Naive thymus-derived CD4-positive, alpha-beta T cell (primary cell): ENCODE measurements at places on chromosomes 13 and 19. TPM values are rescaled to one million over a fixed set of nuclear protein-coding genes. Genes with fewer than 3 reads are reported as not detected.
A peak's percentile ranks its signal among the peaks of the same experiment; 100 is the strongest.

Gene MAP3K10
- 18.7 and 22.3 TPM in 2 replicates for total RNA-seq

Gene SPINT2
- 38.7 TPM for total RNA-seq

Gene CYP4F11
- not detected for total RNA-seq

Gene MUC16
- not detected for total RNA-seq

Gene BLOC1S3
- 13.7 and 16.3 TPM in 2 replicates for total RNA-seq

Gene KIR3DL1
- total RNA-seq, result not detected in 2 replicates

DNA sequence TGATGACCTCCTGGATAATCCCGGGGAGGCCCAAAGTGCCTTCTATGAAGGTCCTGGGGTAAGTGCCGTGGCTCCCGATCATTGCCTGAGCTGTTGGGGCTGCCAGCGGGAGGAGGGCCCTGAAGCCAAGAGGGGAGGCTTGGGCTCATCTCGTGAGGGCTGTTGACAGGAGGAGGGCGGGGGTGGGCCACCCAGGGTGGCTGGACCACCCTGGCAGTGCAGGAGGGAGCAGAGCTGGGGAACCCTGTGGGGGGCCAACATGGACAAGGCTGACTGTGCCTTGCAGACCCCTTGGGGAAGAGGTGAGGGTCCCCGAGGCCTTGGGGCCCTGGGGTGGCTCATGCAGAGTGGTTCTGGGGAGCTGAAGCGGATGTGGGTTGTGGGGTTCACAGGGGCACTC, 37.4 kb upstream of the EHD2 start:
- DNase-seq, result no peak

DNA sequence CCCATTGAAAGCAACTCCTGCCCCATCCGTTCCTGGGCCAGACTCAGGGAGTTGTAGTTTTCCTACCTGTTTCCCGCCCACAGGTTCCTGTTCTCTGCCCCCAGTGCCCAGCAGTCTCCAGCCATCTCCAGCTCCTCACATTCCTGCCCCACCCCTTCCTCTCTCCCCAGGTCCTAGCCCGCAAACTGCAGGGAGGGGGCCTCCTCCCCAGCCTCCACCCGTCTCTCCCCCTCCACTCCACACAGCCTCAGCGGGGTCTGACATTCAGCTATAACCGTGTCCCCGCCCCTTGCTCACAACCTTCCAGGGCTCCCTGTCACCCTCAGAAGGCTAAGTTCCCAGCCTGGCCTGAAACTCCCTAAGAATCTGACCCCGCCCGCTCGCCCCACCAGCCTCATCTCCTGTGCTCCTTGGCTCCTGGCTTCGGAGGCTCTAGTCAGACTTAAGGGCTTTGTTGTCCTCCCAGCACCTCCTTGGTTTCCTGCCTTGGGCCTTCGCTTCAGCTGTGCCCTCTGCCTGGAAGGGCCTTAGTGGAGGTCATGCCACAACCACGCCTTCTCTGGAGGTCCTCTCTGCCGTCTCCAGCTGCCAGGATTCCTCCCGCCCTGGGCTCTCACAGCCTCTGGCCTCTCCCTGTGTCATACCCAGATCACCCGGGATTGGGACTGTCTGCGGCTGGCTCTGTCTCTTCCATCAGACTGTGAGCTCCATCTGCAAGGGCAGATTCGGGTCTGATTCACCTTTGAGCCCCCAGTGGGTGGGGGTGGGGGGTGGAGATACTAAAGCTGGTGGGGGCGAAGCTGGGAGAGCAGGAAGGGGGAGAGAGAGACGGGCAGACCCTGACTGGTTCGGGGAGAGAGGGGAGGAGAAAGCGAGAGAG, 5.1 kb upstream of the SPACA6 start:
- DNase-seq, result no peak

DNA sequence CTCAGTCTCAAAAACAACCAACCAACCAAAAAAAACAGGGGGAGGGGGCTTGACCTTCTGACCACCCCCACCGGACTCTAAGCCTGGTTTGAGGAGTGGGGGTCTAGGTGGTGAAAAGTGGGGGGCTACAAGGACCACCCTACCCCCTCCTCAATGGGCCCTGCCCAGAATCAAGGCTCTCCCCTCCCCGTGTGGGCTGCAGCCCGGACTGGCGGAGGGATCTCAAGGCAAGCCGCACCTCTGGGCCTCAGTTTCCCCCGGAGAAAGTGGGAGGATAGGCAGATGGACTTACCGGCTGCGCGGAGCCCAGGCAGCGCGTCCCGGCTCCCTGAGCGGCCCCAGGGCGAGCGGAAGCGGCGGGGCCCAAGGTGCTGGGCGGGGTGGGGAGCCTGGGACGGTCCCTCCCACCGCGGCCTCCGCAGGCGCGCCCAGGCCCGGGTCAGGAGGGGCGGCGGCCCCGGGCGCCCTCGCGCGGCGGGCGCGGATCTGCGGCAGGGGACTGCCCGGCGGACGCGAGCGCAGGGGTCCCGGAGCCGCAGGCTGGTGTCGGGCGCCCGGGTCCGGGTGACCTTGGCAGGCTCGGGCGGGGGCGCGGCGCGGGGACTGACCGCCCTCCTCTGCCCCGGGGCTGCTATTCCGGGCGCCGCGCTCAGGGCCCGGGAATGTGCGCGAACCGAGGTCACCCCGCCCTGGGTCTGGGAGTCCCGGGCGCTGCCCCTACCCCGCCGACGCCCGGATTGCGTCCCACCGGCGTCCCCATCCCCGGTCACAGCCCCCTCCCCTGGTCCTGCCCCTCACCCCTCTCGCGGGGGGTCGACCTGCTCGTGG, at the start of gene ADAMTSL5:
Gene ADAMTSL5 (minus strand): TSS at position 349 of the 828 bp plus-strand sequence. CDS start 2,076 bp downstream, outside the sequence.
- peak; percentile 55 for DNase-seq

GRCh38 chr19:18480006-18480691, 41.7 kb downstream of the ELL start:
- no peak for DNase-seq

- no peak for DNase-seq
These were observed 98.3 kb upstream of the KLF5 start for GRCh38 chr13:72960541-72960940.

GRCh38 chr13:104983601-104984000, 1551.9 kb downstream of the EFNB2 start:
- DNase-seq, result no peak

GRCh38 chr13:44191504-44192171, 182.0 kb upstream of the SERP2 start:
- peak; percentile 74 for DNase-seq

DNA sequence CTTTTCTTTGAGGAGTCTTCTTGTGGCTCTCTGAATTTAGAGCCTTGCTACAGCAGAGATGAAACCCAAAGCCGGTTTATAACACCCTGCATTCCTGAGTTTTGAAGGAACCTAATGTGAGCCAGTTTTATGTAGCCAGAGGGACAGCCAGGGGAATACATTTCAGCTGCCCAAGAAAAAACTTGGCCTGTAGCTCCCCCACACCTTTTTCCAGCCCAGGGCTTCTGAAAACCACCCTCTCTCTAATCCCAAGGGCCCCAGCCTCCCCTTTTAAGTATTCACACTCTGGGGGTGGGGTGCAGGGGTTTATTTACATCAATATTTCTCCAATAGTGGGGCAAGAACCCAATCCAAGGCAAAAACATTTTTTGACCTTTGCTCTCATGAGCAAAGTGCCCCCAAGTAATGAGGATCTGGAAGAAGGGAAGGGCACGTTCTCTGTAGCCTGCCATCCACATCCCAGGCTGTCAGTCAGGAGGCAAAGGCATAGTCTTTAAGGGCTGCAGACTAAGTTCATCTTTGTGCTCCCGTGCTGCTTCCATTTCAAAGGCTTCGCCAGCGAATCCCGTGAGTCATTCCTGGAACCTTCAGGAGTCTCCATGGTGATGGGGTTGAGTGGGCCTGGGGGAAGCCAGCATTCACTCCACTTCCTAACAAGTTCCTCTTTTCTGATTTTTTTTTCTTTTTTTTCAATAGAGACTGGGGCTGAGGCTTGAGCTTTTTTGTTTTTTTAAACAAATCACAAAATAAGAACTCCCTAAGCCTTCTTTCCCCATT, 33.2 kb upstream of the MEDAG start:
- DNase-seq, result no peak

DNA sequence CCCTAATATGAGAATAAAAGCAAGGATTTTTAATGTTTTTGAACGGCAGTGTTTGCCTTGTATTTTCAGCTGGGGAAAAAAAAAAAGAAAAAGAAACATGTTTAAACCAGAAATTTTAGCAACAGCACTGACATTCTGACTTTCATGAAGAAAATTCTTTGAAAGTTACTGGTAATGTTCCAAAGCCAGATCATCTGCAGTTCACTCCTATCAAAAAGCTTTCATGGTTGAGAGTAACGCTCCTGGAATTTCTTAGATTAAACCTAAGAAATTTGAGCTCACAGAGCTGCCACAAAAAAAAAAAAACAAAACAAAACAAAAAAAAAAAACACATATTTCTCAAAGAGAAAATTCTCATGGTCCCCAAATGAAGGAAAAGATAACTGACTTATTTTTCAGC, 1106.7 kb downstream of the EFNB2 start:
- DNase-seq, result no peak

DNA sequence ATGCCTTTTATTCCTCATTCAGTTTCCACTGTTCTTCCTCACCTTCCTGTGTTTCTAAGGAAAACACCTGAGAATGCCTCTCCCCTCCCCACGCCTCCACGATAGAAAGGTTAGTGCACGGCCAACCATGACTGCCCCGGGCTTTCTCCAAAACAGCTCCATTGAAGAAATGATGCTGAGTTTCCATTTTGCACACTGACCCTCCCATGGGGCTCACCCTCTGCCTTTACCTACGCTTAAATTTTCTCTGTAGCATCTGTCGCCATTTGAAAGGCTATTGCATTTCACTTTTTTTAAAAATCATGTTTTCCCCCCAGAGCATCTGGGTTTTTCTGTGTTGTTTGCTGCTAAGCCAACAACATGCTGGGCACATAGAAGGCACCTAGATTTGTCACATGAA, 48.2 kb downstream of the ABCC4 start:
- no peak for DNase-seq

- DNase-seq, result no peak
These were observed 52.4 kb downstream of the SKA3 start for GRCh38 chr13:21123956-21124355.

GRCh38 chr13:86909318-86909717, 761.9 kb upstream of the SLITRK5 start:
- DNase-seq, result no peak
